Activated CD4-positive, alpha-beta T cell treated with anti-CD3 and anti-CD28 coated beads for 1 hour (primary cell): ENCODE measurements at places on chromosomes 1 and 21.

DNA sequence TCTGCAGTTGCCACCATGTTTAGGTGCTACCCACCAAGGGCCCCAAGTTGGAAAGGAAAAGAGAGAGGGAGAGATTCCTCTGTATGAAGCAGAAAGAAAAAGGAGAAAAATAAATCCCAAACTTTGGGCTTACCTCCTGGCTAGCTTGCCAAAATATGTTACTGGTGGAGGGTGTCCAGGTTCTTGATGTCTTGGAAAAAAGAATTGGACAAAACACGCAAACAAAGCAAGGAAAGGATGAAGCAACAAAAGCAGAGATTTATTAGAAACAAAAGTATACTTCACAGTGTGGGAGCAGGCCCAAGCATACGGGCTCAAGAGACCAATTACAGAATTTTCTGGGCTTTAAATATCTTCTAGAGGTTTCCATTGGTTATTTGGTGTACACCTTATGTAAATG lies 204.5 kb upstream of the LRRC7 start:
- DNase-seq: no peak

DNA sequence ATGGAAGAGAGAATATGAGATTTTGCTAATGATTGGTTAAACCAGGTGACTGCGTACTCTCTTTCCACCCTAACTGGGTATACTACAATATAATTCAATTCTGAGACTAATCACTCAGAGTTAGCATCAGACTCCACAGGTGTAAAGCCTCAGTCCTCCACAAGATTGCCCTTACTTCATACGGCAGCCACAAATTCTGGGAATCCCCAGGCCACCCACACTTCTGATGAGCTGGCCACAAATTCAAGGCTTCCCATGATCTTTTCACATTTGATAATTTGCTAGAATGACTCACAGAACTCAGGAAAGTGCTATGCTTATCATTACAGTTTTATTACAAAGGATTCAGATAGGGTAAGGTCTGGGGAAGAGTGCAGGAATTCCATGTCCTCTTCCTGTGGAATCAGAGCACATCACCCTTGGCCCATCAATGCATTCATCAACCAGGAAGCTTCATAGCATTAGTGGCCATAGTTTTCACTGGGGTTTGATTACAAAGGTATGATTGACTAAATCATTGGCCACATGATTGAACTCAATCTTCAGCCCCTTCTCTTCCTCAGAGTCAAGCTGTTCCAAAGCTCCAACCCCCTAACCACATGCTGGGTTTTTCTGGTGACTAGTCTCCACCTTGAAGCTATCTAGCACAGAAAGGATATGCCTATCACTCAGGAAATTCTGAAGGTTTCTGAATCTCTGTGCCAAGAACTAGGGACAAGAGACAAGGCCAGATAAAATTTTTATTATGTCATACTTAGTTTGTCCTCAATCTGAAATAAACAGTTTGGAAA lies 131.7 kb downstream of the HHIPL2 start:
- no peak for DNase-seq

DNA sequence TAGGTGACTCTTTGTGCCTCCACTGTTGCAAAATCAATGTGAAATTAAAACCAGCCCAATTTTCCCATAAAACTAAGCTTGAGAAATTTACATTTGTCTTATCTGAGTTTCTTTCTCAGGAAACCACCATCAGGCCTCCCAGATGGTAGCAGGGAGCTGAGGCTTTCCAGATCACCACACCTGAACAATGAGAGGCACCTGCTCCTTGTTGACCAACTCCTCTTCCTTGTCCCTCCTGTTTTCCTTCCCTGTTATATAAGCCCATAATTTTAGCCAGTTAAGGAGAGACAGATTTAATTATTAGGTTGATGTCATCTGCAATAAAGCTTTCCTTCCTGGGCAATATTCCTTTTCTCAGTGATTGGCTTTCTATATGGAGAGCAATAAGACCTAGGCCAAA lies 32.0 kb upstream of the C1orf185 start:
- DNase-seq: no peak

DNA sequence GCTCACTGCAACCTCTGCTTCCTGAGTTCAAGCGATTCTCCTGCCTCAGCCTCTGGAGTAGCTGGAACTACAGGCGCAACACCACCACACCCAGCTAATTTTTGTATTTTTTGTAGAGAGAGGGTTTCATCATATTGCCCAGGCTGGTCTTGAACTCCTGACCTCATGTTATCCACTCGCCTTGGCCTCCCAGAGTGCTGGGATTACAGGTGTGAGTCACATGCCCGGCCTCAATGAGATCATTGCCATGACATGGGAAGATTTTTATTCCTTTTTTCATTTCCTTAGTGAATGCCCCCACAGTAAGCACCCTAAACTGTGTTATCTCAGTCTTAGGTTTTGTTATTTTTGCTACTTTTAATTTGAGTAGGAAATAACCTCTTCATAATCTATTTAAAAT lies 977.9 kb downstream of the BRINP3 start:
- DNase-seq: no peak

DNA sequence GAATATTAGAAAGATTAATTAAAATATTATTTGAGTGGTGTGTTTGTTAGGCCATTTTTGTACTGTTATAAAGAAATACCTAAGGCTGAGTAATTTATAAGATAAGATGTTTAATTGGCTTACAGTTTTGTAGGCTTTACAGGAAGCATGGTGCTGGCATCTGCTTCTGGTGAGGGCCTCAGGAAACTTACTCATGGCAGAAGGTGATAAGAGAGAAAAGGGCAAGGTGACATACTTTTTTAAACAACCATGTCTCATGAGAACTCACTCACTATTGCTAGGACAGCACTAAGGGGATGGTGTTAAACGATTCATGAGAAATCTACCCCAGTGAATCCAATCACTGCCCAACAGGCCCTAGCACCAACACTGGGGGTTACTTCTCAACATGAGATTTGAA lies 56.7 kb upstream of the RGS21 start:
- no peak for DNase-seq

DNA sequence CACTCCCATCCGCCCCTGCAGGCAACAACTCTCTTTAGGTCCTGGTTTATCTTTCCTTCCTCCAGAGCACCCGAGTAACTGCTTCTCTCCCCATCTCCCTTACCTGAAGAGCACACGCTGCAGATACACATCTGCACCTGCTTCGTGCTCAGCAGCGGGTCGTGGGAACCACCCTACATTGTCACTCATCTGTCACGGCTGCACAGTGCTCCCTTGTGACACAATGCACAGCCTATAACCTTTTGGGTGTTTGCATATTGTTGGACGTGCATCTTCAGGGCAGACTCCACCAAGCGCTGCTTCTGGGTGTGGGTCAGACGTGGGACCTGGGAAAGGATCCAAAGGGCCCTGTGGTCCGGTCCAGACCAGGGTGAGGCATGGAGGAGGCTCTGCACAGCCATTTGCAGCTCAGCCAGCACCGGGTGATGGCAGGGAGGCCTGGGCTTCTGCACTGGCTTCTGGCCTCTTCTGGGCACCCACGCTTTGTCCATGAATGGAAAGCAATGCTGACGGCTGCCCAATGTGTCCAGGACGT lies 42.5 kb downstream of the WDR4 start:
- no peak for DNase-seq

DNA sequence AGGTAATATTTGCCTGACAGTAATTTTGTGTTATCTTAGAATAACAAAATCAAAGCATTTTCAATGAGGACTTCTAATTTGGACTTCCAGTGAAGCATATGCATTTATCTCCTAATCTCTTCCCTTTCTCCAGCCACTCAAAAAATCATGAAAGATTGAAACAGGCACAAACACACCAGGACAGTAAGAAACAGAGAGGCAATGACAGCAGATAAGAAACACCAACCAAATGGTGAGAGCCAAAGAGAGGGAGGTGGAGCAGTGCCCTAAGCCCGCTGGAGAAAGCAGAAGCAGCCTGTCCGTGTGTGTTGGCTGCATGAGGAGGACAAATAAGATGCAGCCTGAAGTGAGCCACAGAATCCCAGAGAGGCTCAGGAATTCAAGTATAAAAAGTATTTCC lies 39.0 kb downstream of the SLC44A3 start:
- DNase-seq: no peak

DNA sequence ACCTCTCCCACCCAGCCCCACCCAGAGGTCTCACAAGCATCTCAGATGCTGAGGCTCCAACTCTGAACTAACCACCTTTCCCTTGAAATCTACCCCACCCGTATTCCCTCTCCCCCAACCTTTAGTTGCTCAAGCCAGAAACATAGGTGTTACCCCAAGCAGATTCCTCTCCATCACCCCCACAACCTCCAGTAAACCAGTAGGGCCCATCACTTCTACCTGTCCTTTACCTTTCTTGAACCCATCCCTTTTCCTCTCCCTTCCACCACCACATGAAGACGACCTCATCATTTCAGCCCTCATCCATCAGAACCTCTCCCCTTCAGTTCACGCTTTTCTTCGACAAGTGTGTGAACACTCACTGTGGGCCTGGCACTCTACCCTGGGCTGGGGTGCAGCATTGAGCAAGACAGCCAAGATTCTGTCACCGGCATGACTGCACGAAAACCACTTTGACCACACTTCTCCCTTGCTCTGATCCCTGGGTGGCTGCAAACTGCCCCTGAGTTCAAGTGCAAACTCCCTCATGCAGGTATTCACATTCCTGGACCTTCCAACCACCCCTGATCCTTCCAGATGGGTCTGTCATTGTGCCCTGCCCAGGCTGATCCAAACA lies 65.5 kb upstream of the LAPTM5 start:
- DNase-seq: no peak

DNA sequence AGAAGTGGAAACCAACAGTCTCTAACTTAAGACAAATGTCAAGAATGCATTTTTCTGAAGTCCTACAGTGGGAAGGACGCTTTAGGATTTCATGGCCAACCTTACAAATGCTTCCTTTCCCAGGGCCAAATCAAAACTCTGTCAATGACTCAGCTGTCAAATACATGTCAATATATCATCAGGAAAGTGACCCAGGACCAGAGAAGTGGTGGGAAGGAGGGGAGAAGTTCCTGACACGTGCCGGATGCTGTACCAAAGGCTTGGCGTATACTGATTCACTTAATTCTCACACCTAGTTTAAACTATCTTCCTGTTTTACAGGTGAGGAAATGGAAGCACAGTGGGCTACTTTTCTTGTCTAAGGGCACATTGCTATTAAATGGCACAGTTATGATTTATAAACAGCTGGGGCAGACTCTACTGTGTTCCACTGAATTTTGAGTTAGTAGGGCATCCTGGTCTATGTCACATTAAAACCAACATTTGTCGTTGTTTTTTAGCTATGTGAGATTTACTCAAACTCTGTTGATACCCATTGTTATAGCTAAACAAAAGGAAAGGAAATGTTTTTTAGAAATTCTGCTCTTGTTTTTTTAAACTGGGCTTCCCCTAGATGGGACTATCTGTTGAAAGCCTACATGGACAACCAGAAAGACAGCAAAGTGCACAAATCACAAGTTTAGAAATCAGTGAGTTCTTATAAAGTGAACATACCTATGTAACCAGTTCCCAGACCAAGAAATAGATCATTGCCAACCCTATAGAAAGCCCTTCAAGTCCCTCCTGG lies 208.2 kb upstream of the SGIP1 start:
- DNase-seq: no peak

GRCh38 chr1:209414803-209415329 lies 168.6 kb upstream of the CAMK1G start:
- DNase-seq: no peak

DNA sequence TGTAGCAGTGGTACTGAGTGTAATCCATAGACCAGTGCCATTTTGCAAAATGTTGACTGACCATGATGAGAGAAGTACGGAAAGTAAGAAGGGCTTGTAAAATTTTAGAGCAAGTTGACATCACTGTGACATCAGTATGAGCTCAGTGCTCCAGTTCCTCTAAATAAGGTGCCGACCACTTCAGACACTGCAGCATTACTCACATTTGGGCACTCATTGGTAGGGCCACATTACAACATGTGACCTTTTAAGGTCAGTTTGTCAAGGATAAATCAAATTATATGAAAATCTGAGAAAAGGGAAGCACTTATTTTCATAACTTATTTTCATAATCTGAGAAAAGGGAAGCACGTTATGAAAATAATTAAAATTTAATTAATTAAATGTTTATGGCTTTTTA lies 128.0 kb upstream of the ERG start:
- DNase-seq: no peak

- DNase-seq: no peak
Measured at GRCh38 chr21:31778546-31778945, 46.6 kb upstream of the SCAF4 start.

DNA sequence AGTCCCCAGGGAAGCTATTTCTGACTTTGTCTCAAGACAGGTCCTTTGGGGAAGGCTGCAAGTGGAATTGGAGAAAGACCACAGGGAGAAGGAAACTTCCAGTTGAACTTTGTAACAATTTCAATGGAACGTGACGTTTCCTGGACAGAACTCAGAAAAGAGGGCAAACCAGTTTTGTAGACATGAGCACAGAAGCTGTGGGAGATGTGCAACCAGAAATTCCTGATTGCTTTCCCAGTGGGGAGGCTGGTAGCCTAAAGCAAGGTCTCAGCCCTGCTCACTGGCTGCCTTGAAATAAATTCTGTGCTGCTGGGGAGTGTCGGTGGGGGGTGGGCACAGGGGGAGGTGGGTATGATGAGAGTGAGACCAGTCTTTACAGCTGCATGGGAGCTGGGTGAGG lies 1206.7 kb upstream of the ADGRL2 start:
- no peak for DNase-seq

DNA sequence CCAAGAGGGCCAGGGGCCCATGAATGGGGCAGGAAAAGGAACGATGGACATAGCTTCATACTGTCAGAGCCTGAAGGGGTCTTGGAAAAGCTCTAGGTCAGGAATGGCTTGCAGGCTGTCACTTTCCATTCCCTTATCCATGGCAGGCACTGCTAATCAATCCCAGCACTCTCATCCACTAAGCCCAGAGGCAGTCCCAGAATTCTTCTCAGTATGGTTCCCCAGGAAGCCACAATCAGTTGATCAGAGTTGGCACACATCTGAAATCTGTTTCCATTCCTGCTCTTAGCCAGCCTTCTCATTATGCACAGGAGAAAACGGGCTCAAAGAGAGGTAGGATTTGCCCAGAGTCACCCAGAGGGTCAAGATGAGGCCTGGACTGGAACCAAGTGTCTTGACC lies 65.7 kb downstream of the LACTBL1 start:
- DNase-seq: no peak

- no peak for DNase-seq
Measured at GRCh38 chr1:2448098-2448445, 28.0 kb upstream of the PLCH2 start.

- no peak for DNase-seq
Measured at GRCh38 chr1:184350573-184350972, 36.3 kb upstream of the C1orf21 start.

- no peak for DNase-seq
Measured at GRCh38 chr1:25945761-25946160, 39.5 kb upstream of the STMN1 start.
